ENCODE measurements at places on chromosomes 5 and 9.

- peak; percentile 33 for DNase-seq
Measured at GRCh38 chr5:137344723-137345322, 154.3 kb downstream of the SPOCK1 start.

DNA sequence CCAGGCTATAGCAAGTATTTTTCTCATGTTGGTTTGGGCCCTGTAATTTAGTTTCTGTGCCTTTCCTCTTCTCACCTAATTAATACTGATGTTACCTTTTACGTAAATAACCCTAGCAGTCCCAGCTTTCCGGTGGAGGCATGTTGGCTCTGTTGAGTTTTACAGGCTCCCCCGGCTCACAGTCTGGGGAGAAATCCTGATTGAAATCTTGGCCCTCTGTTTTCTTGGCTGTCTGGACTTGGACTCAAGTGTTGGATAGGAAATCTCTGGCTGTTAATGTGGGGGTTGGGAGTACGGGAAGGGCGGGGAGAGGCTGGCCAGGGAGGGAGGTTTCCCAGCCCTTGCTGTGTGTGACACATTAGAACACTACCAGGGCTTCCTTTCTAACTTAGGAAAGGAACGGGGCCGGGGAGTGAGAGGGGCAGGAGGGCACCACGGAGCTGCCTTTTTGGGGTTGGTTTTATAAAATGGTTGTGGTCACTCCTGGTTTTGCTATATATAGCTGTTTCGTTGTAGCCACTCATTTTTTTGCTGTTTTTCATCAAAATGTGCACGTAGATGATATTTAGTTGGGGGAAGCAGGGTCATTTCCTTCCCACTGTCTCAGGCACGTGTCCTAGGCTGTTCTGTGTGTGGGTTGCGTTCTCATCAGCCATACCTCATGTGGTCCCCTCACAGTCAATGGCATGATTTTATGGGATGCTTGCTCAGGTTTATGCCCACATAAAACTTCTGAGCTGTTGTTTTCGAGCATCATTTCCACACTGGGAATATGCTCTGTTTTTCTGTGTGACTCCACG, 11.0 kb downstream of the TRIO start:
- peak; percentile 70 for DNase-seq

- DNase-seq: no peak
Measured at GRCh38 chr5:126659805-126660482, 59.2 kb downstream of the PHAX start.

- DNase-seq: no peak
Measured at GRCh38 chr5:53397845-53398244, 82.6 kb upstream of the FST start.

DNA sequence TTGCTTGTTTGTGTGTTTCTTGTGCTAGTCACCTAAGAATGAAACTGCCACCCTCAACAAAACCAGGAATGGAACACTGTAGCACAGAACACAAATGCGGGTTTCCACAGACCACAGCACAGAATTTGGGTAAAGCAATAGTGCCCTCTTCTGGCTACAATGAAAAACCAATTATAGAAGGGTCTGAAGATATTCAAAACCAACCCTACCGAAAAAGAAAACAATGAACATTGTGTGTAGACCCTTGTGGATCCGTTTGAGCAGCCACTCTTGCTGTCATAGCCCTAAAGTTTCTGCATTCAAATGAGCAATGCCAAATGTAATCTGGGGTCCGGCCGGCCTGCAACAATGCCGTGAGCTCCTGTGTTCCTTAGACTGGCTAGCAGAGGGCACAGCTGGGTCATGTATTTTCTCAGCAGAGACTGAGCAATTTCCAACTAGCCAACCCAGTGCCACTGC, 8.3 kb upstream of the ENC1 start:
- peak; percentile 32 for DNase-seq

- DNase-seq: no peak
Measured at GRCh38 chr9:134860510-134860909, 20.1 kb upstream of the FCN2 start.

DNA sequence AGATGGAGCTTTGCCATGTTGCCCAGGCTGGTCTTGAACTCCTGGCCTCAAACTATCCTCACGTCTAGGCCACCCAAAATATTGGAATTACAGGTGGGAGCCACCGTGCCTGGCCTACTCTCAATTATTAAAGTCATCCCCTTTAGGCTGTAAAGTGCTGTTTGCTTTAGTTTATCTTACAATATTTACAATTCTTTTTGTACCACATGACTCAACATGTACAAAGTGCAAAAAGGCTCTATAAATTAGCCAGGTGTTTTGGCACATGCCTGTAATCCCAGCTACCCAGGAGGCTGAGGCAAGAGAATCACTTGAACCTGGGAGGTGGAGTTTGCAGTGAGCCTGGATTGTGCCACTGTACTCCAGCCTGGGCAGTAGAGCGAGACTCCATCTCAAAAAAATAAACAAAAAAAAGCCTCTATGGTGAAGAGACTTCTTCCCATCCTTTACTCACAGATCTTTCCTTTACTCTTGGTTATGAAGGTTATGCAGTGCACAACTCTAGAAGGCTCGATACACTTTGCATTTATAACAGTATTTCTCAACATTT, 28.5 kb upstream of the MLLT3 start:
- DNase-seq: no peak

- no peak for DNase-seq
Measured at GRCh38 chr9:34675048-34675714, 12.7 kb upstream of the CCL27 start.

- DNase-seq: no peak
Measured at GRCh38 chr9:30574355-30575151, 1809.9 kb upstream of the ACO1 start.

DNA sequence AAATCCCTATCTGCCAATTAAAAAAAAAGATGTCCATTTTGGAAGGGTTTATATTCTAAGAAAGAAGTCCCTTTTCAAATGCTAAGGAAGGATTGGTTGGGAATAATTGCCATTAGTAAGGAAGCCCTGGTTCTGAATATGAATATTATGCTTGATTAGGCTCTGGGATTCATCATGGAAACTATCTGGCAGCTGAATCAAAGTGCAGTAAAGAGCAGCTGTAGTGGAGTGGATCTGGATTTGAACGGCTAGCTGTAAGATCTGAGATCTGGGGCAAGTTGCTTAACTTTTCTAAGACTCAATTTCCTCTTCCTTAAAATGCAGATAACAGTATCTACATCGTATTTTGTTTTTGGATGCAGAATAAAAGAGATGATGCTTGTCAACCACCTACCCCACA, 10.5 kb downstream of the IL12B start:
- no peak for DNase-seq

- no peak for DNase-seq
Measured at GRCh38 chr9:95938724-95939123, 63.2 kb downstream of the ERCC6L2 start.

DNA sequence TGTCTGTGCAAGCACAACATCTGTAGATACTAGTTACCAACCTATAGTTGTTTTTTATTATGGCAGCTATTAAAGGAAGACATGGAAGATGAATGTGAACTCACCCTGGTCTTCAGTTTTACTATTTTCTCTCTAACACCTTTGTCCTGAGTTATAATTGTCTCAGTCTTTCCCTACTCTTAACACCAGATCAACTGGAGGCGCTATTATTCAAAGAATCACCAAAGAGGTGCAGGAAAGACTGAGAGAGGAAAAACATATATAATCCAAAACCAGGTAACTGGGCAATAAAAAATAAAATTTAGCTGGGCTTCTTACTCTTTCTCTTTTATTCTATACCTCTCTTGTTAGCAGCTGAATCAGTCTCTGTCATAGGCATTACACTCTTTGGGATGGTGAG, 134.2 kb upstream of the C6 start:
- DNase-seq: no peak

DNA sequence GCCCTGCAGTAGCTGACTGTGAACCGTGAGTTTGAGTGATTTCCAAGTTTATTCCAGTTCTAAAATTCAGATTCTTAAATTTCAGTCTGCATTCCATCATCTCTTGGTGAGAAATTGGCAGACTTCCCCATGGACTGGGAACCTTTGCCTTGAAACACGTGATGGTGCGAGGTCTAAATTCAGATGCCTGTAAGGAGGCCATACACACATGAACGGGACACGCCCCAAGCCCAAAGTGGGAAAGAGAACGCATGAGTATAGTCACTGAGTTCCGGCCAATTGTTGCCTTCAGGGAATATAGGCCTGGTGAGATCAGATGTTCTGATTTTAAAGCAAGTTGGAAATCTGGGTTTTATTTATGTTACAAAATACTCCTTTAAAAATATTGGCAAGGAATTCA, 1084.4 kb upstream of the WWC1 start:
- DNase-seq: no peak

DNA sequence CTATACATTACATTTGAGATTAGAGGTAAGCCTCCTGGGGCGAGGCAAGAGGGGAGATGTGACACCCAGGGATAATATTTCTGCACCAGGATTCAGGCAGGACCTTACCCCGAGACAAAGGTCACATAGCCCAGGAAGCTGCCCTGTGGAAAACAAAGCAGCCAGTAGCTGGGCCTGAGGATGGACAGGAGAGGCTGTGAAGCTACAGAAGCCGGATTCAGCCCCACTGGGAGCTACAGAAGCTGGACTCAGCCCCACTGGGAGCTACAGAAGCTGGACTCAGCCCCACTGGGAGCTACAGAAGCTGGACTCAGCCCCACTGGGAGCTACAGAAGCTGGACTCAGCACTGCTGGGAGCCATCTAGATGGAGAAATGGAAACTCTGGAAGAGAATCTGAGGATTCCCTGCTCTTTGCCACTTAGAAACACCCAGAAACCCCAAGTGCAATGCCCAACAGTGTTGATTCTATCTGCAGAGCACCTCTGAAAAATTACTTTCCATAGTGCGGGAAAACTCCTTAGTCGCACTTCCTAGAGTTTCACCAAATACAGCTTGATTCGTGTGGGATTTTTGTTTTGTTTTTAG, 46.5 kb upstream of the ZFR start:
- no peak for DNase-seq

GRCh38 chr5:73900566-73900965, 274.6 kb downstream of the ARHGEF28 start:
- DNase-seq: no peak

- DNase-seq: no peak
Measured at GRCh38 chr9:129881547-129882324, 46.5 kb downstream of the USP20 start.

- no peak for DNase-seq
Measured at GRCh38 chr9:122463828-122464632, 13.7 kb downstream of the OR1J1 start.

DNA sequence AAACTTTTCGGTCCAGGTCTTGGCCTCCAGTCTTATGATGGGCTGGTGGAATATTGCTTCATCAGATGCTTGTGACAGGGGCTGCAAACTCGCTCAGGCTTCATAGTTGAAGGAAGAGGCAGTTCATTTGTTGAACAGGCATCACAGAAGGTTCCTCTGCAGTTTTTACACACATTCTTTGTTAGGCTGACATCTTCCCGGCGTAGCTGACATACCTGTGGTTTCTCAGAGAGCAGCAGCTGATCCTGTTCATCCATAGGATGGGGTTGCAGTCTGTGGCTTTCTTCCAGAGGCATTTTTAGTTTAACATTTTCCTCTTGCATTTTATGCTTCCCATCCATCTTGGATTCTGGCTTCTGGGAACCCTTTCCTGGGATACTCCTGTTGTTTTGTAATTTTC, 1255.2 kb downstream of the EFNA5 start:
- no peak for DNase-seq

DNA sequence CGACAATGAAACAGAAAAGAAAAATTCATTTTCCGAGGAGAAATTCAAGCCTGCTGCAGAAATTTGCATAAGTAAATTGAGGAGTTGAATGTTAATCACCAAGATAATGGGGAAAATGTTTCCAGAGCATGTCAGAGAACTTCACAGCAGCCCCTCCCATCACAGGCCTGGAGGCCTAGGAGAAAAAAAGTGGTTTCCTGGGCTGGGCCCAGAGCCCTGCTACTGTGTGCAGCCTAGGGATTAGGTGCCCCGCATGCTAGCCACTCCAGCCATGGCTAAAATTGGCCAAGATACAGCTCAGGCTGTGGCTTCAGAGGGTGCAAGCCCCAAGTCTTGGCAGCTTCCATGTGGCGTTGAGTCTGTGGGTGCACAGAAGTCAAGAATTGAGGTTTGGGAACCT, 82.7 kb upstream of the EFNA5 start:
- no peak for DNase-seq

- no peak for DNase-seq
Measured at GRCh38 chr5:60701321-60701968, 1.5 kb upstream of the DEPDC1B start.

- no peak for DNase-seq
Measured at GRCh38 chr5:55101556-55102276, 730 bp upstream of the GZMA start.

- DNase-seq: peak; percentile 33
Measured at GRCh38 chr9:75889977-75890471, 449 bp upstream of the PCSK5 start.

DNA sequence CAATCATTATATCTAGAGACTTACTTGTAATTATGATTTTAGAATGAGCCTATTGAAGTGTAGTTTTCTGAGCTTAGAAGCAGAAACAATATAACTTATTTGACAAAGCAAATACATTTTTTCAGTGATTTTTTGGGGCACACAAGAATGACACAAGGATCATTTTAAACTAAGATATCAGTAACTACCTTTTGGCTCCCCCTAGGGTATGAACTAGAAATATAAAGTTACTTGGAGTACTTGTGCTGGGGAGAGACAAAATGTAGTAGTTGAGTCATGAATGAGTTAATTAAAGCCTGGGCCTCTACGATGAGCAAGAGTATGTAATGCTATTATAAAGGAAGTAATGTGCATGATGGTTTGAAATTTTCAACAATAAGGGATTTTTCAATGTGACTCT, 1244.1 kb upstream of the ACO1 start:
- DNase-seq: no peak

GRCh38 chr5:12013351-12013750, 109.1 kb upstream of the CTNND2 start:
- DNase-seq: no peak

DNA sequence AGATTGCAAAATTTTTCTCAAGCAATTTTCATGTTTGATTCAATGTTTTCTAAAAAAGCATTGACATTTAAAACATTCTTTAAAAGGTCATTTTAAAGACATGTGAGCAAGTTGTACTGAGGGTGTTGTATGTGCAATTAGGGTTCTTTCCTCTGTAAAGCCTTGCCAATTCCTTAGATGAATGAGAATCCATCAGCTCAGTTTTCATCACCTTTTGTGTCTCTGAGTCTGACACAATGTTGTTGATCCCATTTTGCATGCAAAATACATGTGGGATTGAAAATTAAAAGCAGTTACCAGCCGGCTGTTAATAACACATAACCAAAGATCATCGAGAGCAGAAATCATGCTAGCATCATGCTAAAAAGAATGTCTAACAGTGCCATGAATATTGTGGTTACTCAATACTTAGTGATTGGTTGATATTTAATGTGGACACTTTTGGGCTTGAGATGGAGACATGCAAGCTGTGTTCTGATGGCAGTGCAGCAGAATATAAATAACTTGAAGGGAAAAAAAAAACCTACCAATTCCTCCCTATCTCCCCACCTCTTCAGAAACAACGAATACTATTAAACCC, 57.7 kb downstream of the FGF10 start:
- no peak for DNase-seq

All from prostate gland (tissue), 2 donors.